ENCODE measurements at places on chromosomes 11 and 22. TPM values are rescaled to one million over a fixed set of nuclear protein-coding genes. Genes with fewer than 3 reads are reported as not detected.

TECTA gene
- total RNA-seq: 0.86 TPM

DNA sequence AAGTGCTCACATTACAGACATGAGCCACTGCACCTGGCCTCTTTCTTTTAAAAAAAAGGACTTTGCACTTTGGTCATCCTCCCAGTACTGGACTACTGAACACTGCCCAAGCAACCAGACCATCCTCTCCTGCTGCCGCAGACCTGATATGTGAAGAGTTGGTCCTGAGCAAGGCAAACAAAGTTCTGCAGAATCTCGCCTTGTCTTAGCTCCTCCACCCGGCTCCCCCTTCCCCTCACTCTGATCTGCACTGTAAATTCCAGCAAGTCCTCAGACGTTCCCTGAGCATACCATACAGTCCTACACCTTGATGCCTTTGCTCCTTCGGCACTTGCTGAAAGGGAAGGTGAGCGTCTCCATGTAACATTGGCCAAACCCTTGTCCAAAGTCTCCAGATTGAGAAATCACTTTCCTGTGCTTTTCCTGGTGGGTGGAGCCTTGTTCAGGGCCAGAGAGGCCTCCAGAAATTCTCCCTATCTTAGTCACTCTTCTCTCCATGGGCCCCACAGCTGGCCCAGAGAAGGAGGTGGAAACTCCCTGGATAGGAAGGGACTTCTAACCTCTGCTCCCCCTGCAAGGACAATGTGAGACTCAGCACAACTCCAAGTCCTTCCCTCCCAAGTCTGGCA lies 47.0 kb upstream of the TIMP3 start:
- no peak for DNase-seq

MAJIN gene
- total RNA-seq: not detected

PATE4 gene
- not detected for total RNA-seq

CBX6 gene
- 116 TPM for total RNA-seq

ZDHHC8 gene
- 55.2 TPM for total RNA-seq

RPS19BP1 gene
- total RNA-seq: 59.1 TPM

DNA sequence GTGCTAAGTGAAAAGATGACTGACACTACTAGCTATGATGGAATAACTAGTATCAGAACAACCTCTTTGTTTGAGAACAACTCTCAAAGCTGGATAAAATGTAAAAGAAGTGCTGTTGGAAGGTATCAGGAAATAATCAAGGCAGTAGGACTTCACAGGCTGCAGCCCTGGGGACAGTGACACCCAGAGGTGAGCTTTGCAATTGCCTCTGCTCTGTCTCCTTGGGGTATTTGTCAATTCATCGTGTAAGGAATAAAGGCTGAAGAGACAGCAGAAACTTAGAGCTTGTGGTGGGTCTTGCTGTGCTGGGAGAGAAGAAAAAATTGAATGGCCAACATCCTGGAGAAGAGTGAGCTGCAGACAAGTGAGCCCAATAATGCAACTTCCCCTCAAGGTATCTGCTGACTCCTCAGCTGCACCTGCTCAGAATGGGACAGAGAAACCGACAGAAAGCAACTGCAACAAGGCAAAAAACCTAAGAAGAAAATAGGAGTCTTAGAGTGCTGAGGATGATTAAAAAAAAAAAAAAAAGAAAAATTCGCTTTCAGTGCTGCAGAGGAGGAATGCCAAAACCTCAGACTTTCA lies 141.1 kb downstream of the RCN1 start:
- no peak for DNase-seq

All from type B pancreatic cell (in vitro differentiated cells).